ENCODE measurements at places on chromosomes 3 and 15. TPM values are rescaled to one million over a fixed set of nuclear protein-coding genes. Genes with fewer than 3 reads are reported as not detected.

The CELSR3 gene
- total RNA-seq: 0.29 TPM

The CPA3 gene
- 16.1 TPM for total RNA-seq

The IQCF5 gene
- not detected for total RNA-seq

The PLA2G4E gene
- not detected for total RNA-seq

The SERP1 gene
- 171 TPM for total RNA-seq

The PAQR5 gene
- total RNA-seq: not detected

The SRGAP3 gene
- total RNA-seq: 0.53 TPM

The IGF2BP2 gene
- 150 TPM for total RNA-seq

The TATDN2 gene
- total RNA-seq: 23.0 TPM

The GPR160 gene
- 5.3 TPM for total RNA-seq

The GRK7 gene
- not detected for total RNA-seq

The SLC28A1 gene
- not detected for total RNA-seq

The CADPS gene
- total RNA-seq: not detected

The IP6K1 gene
- 53.0 TPM for total RNA-seq

The C3orf62 gene
- total RNA-seq: 2.1 TPM

The GHSR gene
- not detected for total RNA-seq

The EPB42 gene
- not detected for total RNA-seq

The CEMIP gene
- total RNA-seq: 1.1 TPM

The PFN2 gene
- total RNA-seq: 141 TPM

The IGDCC3 gene
- total RNA-seq: not detected

The C3orf22 gene
- total RNA-seq: not detected

The CLDN16 gene
- total RNA-seq: not detected

The CCR3 gene
- total RNA-seq: not detected

The SOX2 gene
- not detected for total RNA-seq

The GOLGA6L4 gene
- total RNA-seq: 2.3 TPM

The SSUH2 gene
- total RNA-seq: not detected

The GPR149 gene
- total RNA-seq: not detected

The SLC35G2 gene
- 21.9 TPM for total RNA-seq
